K562 (cell line): ENCODE measurements at places on chromosomes 3 and 15.

DNA sequence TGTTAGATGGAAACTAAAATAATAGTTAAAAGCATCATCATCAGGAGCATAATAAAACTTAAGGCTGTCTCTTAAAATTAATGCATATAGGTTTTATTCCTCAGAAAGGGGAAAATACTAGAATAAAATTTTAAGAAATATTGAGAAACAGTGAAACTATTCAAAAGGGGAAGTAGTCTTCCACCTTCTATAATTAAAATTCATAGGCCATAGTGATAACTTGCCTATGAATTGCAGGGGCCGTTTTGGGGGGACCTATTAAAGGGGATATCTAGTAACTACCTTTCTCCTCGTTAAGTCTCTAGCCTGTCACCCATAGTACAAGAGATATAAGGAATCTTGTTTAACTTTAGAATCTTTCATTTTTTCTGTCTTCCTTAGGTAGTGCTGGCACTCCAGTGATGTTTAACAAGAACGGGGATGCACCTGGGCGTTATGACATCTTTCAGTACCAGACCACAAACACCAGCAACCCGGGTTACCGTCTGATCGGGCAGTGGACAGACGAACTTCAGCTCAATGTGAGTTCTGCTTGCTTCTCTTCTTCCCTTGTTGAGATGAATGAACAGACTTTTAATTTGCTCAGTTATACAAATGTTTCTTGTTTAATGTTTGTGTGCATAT, 600.4 kb downstream of the GRM7 start:
- DNase-seq: no peak

GRCh38 chr3:57518276-57518915, 25.7 kb downstream of the DNAH12 start:
- no peak for DNase-seq

GRCh38 chr3:102195198-102195948, 239.4 kb upstream of the ZPLD1 start:
- no peak for DNase-seq

DNA sequence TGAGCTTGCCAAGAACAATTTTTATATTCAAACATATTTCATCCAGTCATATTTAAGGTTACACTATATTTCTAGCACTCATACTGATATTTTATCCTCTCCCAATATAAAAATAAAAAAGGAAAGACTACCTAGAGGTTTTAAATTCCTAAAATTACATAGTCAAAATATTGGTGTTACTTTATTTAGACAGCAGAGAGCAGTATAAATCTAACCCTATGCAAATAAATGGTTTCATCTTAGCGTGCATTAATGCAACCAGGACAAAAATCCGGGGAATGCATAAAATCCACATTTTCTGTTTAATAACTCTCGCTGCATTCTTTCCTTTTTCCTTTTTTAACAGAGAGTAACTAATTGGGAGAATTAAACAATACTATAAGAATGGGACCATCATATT, 1447.4 kb upstream of the ALCAM start:
- DNase-seq: no peak

- DNase-seq: no peak
Observed at GRCh38 chr3:160100610-160101009, 112.0 kb downstream of the IL12A start.
